ENCODE measurements at places on chromosomes 5 and 9.

- DNase-seq: no peak
Observed at GRCh38 chr9:76882686-76883085, 23.2 kb downstream of the PRUNE2 start.

- no peak for DNase-seq
Observed at GRCh38 chr5:127924606-127925005, 159.0 kb upstream of the SLC12A2 start.

DNA sequence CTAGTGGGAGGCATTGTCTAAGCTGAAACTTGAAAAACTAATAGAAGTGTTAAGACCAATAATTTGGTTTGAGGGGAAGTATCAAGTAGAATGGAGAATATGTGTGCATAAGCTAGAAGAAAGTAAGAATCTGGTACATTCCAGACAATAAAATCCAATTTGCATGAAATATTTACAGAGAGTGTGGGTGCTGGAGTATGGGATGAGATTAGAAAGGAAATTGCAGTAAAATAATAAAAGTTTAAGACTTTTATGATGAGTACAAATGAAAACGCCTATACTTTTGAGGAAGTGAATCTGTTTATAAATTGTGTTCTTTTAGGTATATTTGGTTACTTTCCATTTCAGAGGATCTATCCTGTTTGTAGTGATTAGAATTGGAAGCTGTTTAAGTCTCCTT, 165.4 kb upstream of the TNC start:
- no peak for DNase-seq

DNA sequence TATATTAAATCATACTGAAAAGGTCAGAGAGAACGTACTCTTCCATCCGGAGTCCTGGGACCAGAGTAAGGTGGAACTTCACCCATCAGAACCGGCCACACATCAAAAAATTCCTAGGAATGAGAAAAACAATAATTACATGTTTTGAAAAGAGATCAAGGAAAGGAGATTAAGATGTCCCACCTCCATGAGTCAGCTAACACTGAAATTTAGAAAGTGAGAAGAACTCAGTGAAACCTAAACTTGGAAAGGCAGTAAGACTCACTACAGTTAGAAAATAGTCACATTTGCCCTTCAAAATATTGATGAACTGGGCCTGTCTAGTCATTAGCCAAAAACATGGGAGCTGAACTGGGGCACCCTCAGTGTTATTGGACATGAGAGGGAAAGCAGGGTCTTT, 23.0 kb downstream of the PDE6A start:
- no peak for DNase-seq

- DNase-seq: no peak
Observed at GRCh38 chr5:107483231-107484024, 187.3 kb downstream of the EFNA5 start.

DNA sequence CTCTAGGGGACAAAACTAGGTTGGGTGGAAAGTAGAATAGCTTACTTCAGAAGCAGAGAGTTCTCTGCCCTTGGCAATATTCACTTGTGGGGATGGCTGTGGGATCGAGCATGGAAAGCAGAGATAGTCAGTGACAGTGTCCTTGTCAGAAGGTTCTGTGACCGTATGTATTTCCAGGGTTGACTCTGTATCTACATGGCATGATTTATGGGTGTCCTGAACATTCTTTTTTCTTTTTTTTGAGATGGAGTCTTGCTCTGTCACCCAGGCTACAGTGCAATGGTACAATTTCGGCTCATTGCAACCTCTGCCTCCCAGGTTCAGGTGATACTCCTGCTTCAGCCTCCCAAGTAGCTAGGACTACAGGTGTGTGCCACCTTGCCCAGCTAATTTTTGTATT, 77.4 kb upstream of the LHFPL2 start:
- DNase-seq: no peak

- no peak for DNase-seq
Observed at GRCh38 chr9:4686112-4686511, 6.7 kb downstream of the CDC37L1 start.

DNA sequence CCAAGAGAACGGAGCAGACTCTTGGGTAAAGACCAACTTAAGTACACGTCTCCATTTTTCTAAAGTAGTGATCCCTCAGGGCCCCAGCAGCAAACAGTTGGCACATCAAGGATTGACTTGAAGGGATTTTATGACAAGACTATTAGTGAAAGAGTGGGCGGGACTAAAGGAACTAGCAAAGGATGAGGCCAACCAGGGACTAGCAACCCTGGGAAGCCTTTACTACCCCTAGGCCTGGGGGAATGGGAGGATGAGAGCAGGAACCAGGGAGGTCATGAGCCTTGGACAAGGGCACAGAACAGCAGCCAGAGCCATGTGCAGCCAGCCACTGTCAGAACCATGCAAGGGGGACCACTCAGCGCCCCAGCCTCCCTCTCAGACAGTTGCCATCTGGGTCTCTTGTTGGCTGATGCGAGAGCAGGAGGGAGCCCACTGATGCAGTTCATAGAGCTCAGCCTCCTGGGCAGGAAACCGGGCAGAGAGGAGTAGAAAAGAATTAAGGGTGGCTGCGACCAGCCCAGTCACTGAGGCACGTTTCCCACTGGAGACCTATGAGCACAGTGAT, 28.1 kb downstream of the TGFBI start:
- no peak for DNase-seq

All from AG20443 (cell line).